Mesenteric fat pad (tissue), 1 donor: ENCODE measurements at places on chromosomes 3 and 15. TPM values are rescaled to one million over a fixed set of nuclear protein-coding genes. Genes with fewer than 3 reads are reported as not detected.

The COL8A1 gene
- 18.5 TPM for total RNA-seq

The SHF gene
- total RNA-seq = 3.8 TPM

The ACP3 gene
- total RNA-seq = 2.5 TPM

The KLHL6 gene
- 5.7 TPM for total RNA-seq

The SLC33A1 gene
- 30.0 TPM for total RNA-seq

The CTXN2 gene
- total RNA-seq = not detected

The SLC15A2 gene
- total RNA-seq = 1.2 TPM

The TMCO5A gene
- not detected for total RNA-seq

The LNP1 gene
- 1.3 TPM for total RNA-seq

The CTSH gene
- total RNA-seq = 67.9 TPM

The GUCA1C gene
- not detected for total RNA-seq

The NR1I2 gene
- total RNA-seq = 0.26 TPM

The RETNLB gene
- total RNA-seq = not detected

The P2RY13 gene
- 4.7 TPM for total RNA-seq

The LCTL gene
- total RNA-seq = not detected

The CACNA2D2 gene
- total RNA-seq = 0.45 TPM

The ABHD17C gene
- 5.0 TPM for total RNA-seq

The SLC28A2 gene
- not detected for total RNA-seq

The LIPC gene
- total RNA-seq = not detected

The KNL1 gene
- 0.35 TPM for total RNA-seq

The CATSPER2 gene
- 5.2 TPM for total RNA-seq
